Upper lobe of right lung (tissue), 1 donor: ENCODE measurements at places on chromosomes 12 and 14. TPM values are rescaled to one million over a fixed set of nuclear protein-coding genes. Genes with fewer than 3 reads are reported as not detected.

The VDR gene
- total RNA-seq: 28.7 TPM

GRCh38 chr12:57603815-57604453 is 690 bp upstream of the DTX3 start:
- no peak for DNase-seq

The TMEM52B gene
- total RNA-seq: 2.3 TPM

The MIA2 gene
- total RNA-seq: 33.8 TPM

- DNase-seq: no peak
Observed at GRCh38 chr14:22748206-22748605, 18.3 kb upstream of the OXA1L start.

DNA sequence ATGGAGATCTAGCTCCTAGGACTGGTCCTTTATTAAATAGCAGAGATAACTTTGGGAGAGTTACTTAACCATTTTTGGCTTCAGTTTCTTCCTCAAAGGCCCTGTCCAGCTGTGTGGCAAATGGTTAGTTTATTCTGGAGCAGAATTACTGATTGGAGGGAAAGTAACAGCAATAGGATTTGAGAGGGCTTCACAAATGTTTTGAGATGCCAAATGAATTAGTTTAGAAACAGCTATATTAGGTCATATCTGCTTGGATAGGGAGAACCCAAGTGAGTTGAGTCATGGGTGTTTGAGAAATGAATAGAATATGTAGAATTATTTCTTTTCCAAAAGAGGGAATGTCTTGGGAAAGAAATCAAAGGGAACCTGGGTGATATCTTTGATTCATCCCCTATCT is 17.5 kb downstream of the RASSF3 start:
- DNase-seq: no peak

The HCAR2 gene
- total RNA-seq: 7.6 TPM

The NKX2-1 gene
- 177 TPM for total RNA-seq

The SUDS3 gene
- 28.8 TPM for total RNA-seq

GRCh38 chr12:102470945-102471344 is 9.4 kb downstream of the IGF1 start:
- DNase-seq: no peak

DNA sequence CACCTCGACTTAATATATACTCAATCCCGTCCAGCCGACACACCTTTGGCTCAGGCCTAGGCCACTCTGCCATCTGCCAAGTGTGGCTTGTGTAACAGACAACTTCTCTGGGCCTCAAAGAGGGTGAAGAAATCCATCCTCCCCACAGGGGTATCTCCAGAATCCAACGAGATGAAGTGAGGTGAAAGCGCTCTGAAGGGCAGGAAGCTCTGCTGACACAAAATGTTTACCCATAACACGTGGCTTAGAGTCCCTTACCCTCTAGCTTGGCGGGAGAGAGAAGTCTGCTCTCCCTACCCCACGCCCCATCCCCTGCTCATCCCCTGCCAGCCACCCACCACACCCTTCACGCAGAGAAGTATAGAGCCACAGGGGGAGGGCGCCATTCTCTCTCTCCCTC is 13.0 kb downstream of the ZBTB39 start:
- no peak for DNase-seq

- no peak for DNase-seq
Observed at GRCh38 chr14:61462566-61463193, 141.3 kb downstream of the PRKCH start.

- no peak for DNase-seq
Observed at GRCh38 chr14:105529569-105530284, 3.3 kb downstream of the TMEM121 start.

The PTPRB gene
- total RNA-seq: 196 TPM

- no peak for DNase-seq
Observed at GRCh38 chr14:85625925-85626585, 96.1 kb downstream of the FLRT2 start.

The NRXN3 gene
- total RNA-seq: 10.0 TPM

DNA sequence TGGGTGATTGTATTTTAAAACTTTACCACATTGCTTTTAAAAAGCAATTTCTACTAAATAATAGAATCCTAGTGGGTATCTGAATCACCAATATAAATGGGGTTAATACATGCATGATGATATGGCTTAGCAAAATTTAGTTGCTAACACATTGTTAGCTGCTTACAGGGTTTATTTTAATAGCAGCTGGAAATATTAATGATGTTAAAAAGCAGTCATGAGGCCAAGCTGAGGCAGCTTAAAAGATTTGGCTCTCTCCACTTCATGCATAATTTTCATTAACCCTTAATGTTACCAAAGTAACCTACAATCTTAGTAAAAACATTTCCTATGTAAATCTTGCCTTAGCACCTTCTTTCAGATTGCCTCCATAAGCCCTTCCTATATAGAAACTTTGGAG is 49.2 kb upstream of the CNOT2 start:
- DNase-seq: no peak

DNA sequence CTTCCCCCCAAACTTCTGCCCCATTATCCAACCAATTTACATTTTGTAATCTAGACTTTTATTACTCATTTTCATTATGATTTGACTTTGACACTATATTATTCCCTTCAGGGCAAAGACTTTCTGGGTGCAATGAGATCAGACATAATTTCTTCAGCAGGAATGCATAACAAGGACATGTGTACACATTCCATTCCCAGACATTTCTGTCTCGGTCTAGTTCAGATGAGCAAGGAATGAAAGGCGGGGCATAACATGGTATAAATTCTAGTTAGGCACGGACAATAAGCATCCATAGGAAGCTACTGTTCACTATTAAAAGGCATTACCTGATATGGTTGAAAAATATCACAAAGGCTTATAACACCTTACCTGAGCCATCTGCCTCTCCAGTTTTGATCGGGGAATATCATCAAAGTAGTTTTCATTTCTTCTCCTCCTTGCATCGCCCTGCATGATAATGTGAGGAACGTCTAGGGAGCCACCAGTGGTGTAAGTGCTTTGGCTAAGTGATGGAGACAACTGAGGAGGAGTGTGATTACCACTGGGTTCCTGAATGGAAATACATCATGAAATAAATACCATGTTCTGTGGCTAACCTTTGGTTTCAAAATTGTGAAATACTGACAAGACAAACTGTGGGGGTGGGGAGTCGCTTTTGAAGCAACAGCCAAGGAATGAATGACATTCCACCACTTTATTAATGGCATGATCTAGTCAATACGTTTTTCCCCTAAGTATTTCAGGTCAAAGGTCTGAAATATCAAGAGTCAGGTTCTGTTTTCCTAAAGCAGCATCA is 183.9 kb downstream of the APAF1 start:
- DNase-seq: no peak

DNA sequence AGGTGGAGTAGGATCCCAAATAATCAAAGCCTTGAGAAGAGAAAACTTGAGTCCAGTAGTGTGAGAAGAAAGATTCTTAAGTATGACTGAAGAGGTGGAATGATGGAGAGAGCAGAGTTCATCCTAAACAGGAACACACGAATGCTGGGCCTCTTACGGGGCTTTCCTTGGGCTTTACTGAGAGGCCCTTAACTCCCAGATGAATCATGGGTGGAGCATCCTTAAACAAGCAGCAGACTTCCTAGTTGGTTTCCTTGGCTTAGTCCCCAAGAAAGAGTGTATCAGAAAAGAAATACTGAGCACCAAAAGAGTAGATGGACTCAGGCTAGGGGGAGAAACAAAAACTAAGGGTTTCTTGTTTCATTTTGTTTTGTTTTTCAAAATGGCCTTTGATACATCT is 132.5 kb downstream of the GPR135 start:
- DNase-seq: no peak

DNA sequence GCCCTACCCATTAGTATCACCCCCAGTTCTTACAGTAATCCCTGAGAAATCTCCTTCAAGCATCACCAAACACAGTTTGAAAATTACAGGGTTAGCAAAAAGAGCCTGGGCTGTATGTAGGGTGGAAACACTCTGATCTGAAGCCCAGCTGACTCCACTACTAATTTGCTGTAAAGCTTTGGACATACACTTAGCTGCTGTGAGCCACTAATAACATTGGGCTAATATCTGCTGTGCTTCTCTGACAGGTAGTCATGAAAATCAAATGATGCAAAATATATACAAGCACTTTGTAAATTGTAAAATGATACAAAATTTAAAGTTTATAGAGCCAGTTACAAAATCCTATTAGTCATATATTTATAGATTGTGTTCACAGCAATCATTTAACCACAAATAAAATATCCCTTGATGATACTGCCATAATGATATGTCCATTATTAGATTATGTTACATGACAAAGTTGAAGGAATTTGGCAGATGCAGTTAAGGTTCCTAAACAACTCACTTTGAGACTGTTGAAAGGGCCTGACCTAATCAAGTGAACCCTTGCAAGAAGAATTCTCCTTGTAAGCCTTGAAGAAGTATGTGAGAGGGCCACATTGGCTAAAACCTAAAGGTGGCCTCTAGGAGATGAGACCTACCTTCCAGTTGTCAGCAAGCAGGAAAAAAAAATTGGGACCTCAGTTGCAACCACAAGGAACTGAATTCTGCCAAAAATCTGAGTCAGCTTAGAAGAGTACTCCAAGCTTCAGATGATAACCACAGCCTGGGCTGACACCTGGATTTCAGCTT is 19.0 kb downstream of the TWF1 start:
- no peak for DNase-seq

GRCh38 chr12:21429994-21430393 is 7.5 kb upstream of the PYROXD1 start:
- DNase-seq: no peak

The ULK1 gene
- 32.4 TPM for total RNA-seq

- no peak for DNase-seq
Observed at GRCh38 chr12:101948365-101948764, 71.0 kb downstream of the DRAM1 start.

The CRIP1 gene
- total RNA-seq: 96.2 TPM

DNA sequence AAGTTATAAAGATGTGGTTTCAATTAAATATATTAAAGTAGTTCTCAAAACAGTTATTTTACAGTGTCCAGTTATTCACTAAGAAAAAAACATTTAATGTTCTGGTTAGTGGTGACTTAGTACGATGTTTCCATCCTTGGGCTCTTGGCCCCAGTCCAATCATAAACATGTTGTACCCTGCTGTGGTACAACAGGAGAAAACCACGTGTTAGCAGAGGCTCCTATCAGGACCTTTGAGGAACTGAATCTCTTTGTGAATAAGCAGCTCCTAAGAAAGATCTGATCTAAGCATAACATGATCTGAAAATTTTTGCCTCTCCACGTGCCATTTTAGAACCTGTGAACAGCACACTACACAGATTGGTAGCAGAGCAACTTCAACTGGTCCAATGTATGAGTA is 234.0 kb downstream of the SYT1 start:
- DNase-seq: no peak

The NOXRED1 gene
- 0.55 TPM for total RNA-seq

DNA sequence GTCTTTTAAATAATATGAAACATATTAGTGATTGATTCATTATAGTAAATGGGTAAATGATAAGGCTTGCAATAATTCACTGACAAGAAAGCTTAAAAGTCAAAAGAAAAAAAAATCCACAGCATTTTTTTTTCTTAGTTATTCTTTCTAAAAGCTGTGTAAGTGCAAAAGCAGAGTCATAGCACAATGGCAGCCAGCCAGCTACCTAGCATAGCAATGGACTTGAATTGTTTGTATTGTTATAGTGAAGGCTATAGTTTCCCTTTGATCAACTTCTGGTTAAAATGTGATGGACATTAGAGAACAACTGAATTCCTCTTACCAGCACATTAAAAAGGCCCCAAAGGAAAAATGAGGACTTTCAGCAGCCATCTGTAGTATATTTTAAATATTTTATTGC is 232.1 kb downstream of the NAV3 start:
- DNase-seq: no peak
